ENCODE measurements at places on chromosomes 2 and 18. TPM values are rescaled to one million over a fixed set of nuclear protein-coding genes. Genes with fewer than 3 reads are reported as not detected.
A peak's percentile ranks its signal among the peaks of the same experiment; 100 is the strongest.

The MAP3K19 gene
- not detected for total RNA-seq

The EVA1A gene
- total RNA-seq, result not detected

The ANKAR gene
- total RNA-seq, result 9.2 TPM

The KDSR gene
- 50.1 TPM for total RNA-seq

The KCNG3 gene
- total RNA-seq, result 0.11 TPM

The MARCO gene
- total RNA-seq, result not detected

The GAREM1 gene
- total RNA-seq, result not detected

- H3K27ac ChIP-seq, result no peak overlapping the region
- no peak overlapping the region for H3K4me3 ChIP-seq
- no peak for DNase-seq
- no peaks in the 10 kb centered on the region for H3K27me3 ChIP-seq
- H3K4me1 ChIP-seq, result no peaks in the 10 kb centered on the region
These were observed 540.5 kb downstream of the SLC4A3 start for GRCh38 chr2:220167956-220168355.

GRCh38 chr2:10980071-10980470 lies 68.3 kb downstream of the KCNF1 start:
- H3K27me3 ChIP-seq, result peaks cover 24% of the 10 kb centered on the region
- H3K36me3 ChIP-seq, result no peaks in the 10 kb centered on the region
- peaks cover 2% of the 10 kb centered on the region for H3K4me1 ChIP-seq
- DNase-seq, result no peak

DNA sequence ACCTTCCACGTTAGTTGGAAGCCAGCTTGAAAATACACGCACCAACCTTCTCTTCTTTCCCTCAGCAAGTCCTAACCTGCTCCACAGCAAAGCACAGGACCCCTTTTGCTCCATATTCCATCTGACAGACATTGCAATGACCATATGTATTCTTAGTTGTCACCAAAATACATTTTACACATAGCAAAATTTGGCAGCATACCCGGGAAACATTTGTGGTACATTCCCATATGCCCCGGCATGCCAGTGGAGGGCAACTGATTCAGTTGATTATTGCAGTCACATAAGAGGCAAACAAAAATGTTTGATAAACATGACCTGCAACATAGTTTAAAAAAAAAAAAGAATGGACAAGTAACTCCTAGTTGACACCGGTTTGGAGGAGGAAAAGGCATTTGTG lies 202.1 kb upstream of the UBE2E3 start:
- no peaks in the 10 kb centered on the region for H3K27me3 ChIP-seq
- H3K4me3 ChIP-seq, result no peak overlapping the region
- DNase-seq, result no peak
- H3K4me1 ChIP-seq, result no peaks in the 10 kb centered on the region

GRCh38 chr18:79986726-79987125 lies 1.6 kb downstream of the TXNL4A start:
- H3K4me3 ChIP-seq, result peak overlapping the region; percentile 88
- no peak for DNase-seq
- H3K4me1 ChIP-seq, result peaks cover 52% of the 10 kb centered on the region
- peaks cover 3% of the 10 kb centered on the region for H3K27me3 ChIP-seq
- peak overlapping the region; percentile 77 for H3K27ac ChIP-seq
- peaks cover 17% of the 10 kb centered on the region for H3K36me3 ChIP-seq

GRCh38 chr2:223088866-223089265 lies 36.9 kb downstream of the KCNE4 start:
- H3K4me1 ChIP-seq, result no peaks in the 10 kb centered on the region
- no peak for DNase-seq
- peaks cover 5% of the 10 kb centered on the region for H3K27me3 ChIP-seq
- no peaks in the 10 kb centered on the region for H3K36me3 ChIP-seq

- no peak for DNase-seq
These were observed 200.9 kb upstream of the MEIS1 start for GRCh38 chr2:66233981-66234380.

GRCh38 chr18:3066341-3067110 lies 53.6 kb upstream of the LPIN2 start:
- H3K27ac ChIP-seq, result peak overlapping the region; percentile 40
- H3K4me1 ChIP-seq, result peaks cover 50% of the 10 kb centered on the region
- DNase-seq, result no peak
- H3K27me3 ChIP-seq, result no peaks in the 10 kb centered on the region

DNA sequence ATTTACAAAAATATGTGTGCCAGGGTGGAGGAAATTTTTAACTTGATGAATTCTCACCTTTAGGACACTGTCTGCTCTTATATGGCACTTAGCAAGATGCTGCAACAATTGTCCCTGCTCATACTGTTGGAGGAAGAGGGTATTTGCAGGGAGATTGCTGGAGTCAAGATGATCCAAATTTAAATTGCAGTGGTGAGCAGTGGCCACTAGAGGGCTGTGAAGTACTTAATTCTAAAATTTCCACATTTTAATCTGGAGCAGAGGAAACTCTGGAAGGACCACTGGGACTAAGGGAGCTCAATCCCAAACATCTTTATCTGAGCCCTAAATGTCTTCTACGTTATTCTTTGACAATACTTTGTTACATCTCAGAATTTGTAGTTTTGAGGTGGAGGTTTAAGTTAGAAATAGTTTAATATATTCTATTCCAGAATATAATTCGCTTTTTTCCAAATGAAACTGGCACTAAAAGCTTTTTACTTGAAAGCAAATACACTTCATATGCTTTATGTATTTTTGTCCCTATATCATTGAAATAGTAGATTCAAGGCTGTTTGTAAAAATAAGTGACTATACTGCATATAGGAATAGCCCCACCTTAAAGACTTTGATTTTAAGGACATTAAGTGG lies 33.0 kb upstream of the PTH2R start:
- no peaks in the 10 kb centered on the region for H3K4me1 ChIP-seq
- H3K4me3 ChIP-seq, result no peak overlapping the region
- H3K36me3 ChIP-seq, result no peaks in the 10 kb centered on the region
- DNase-seq, result no peak
- H3K27ac ChIP-seq, result no peak overlapping the region
- peaks cover 14% of the 10 kb centered on the region for H3K27me3 ChIP-seq

GRCh38 chr2:95667480-95667879 lies 75.7 kb downstream of the TRIM43 start:
- no peaks in the 10 kb centered on the region for H3K36me3 ChIP-seq
- H3K27ac ChIP-seq, result no peak overlapping the region
- DNase-seq, result no peak

GRCh38 chr18:48843162-48843561 lies 107.6 kb downstream of the SMAD7 start:
- no peak for DNase-seq
- peaks cover 57% of the 10 kb centered on the region for H3K4me1 ChIP-seq
- H3K27ac ChIP-seq, result peak overlapping the region; percentile 84

DNA sequence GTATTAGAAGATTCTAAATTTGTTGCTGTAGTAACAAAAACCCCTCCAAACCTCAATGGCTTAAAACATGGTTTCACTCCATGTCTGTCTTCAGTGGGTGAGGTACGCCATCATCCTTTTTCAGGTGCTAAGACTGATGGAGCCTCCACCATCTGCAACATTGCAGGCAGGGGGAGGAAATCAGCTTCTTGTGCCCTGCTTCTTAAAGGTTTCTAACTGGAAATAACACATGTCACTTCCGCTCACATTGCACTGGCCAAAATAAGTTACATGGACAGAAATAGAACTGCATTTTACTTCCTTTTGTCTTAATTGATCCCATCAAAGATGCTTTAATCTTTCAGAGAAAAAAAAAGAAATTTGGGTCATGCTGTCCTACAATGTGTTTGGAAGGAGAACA lies 94.1 kb downstream of the GALNT3 start:
- H3K27ac ChIP-seq, result no peak overlapping the region
- no peaks in the 10 kb centered on the region for H3K4me1 ChIP-seq
- H3K4me3 ChIP-seq, result no peak overlapping the region
- no peaks in the 10 kb centered on the region for H3K36me3 ChIP-seq
- DNase-seq, result no peak
- peaks cover 7% of the 10 kb centered on the region for H3K27me3 ChIP-seq

- DNase-seq, result no peak
- no peaks in the 10 kb centered on the region for H3K4me1 ChIP-seq
These were observed 75.3 kb downstream of the TMEM18 start for GRCh38 chr2:601806-602455.

- peaks cover 2% of the 10 kb centered on the region for H3K4me1 ChIP-seq
- no peaks in the 10 kb centered on the region for H3K36me3 ChIP-seq
- H3K27ac ChIP-seq, result no peak overlapping the region
These were observed 13.2 kb upstream of the ARMC9 start for GRCh38 chr2:231185050-231185725.

DNA sequence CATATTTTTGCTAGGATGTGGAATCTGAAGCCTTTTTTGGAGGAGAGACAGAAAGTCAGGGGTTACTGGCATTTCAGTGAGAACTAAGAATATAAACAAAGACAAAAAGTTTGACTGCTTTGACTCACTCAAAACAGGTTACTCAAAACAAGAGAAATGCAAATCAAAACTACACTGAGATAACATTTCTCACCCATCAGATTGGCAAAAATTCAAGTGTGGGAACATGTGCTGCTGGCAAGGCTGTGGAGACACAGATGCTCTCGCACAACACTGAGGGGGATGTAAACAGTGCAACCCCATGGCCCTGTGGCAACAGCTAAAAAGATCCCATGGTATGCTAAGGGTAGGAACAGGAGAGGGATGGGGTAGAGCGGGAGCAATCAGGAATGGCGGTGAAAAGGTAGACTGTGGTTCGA lies 86.6 kb downstream of the DTNB start:
- no peak overlapping the region for H3K4me3 ChIP-seq
- peaks cover 6% of the 10 kb centered on the region for H3K36me3 ChIP-seq
- H3K4me1 ChIP-seq, result peaks cover 18% of the 10 kb centered on the region

GRCh38 chr2:46335391-46336282 lies 38.4 kb downstream of the EPAS1 start:
- no peak for DNase-seq
- peaks cover 10% of the 10 kb centered on the region for H3K27me3 ChIP-seq
- peaks cover 18% of the 10 kb centered on the region for H3K4me1 ChIP-seq
- no peak overlapping the region for H3K27ac ChIP-seq
- no peaks in the 10 kb centered on the region for H3K36me3 ChIP-seq
- H3K4me3 ChIP-seq, result no peak overlapping the region

GRCh38 chr2:101518578-101519492 lies 43.9 kb upstream of the RFX8 start:
- H3K4me1 ChIP-seq, result peaks cover 29% of the 10 kb centered on the region
- H3K27ac ChIP-seq, result no peak overlapping the region
- peaks cover 7% of the 10 kb centered on the region for H3K36me3 ChIP-seq
- no peak for DNase-seq
- H3K4me3 ChIP-seq, result no peak overlapping the region
- peaks cover 3% of the 10 kb centered on the region for H3K27me3 ChIP-seq

- no peak for DNase-seq
- peaks cover 40% of the 10 kb centered on the region for H3K36me3 ChIP-seq
- peak overlapping the region; percentile 72 for H3K27ac ChIP-seq
These were observed 18.0 kb downstream of the MBP start for GRCh38 chr18:77114415-77115191.

DNA sequence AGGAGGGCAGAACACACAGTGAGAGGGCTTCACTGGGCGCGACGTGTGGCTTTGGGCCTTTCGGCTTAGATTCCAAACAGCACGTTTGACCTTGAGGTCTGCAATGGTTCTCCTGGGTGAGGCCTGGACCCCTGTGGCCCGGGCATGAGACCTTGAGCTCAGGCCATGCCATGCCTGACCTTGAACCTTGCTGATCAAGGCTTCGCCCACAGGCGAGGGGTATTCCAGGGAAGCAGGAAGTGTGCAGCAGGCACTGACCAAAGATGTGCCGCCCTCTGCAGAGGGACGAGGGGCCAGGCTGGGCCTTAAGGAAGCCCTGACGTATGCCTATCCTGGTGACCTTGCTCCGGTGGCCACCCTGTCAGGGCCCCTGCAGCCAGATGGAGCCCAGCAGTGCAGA lies 178.3 kb upstream of the HDAC4 start:
- H3K4me1 ChIP-seq, result no peaks in the 10 kb centered on the region
- H3K27me3 ChIP-seq, result no peaks in the 10 kb centered on the region
- no peaks in the 10 kb centered on the region for H3K36me3 ChIP-seq

- H3K27me3 ChIP-seq, result peaks cover 6% of the 10 kb centered on the region
- no peaks in the 10 kb centered on the region for H3K4me1 ChIP-seq
- no peak overlapping the region for H3K4me3 ChIP-seq
- peaks cover 2% of the 10 kb centered on the region for H3K36me3 ChIP-seq
These were observed 71.3 kb upstream of the ACKR3 start for GRCh38 chr2:236498369-236498768.

Data from activated naive CD8-positive, alpha-beta T cell treated with anti-CD3 and anti-CD28 coated beads, Interleukin-2, amount 10 ng/mL, durations not matched to agents 7 days and 5 days (primary cell).